CD4-positive, CD25-positive, alpha-beta regulatory T cell (primary cell): ENCODE measurements at places on chromosomes 7 and 10. TPM values are rescaled to one million over a fixed set of nuclear protein-coding genes. Genes with fewer than 3 reads are reported as not detected.

GRCh38 chr10:51074238-51075028 lies at the start of gene PRKG1:
Gene PRKG1, plus strand, starts transcription at chr10:51074487.
- no peak for DNase-seq

GRCh38 chr7:114356133-114356532 lies 58.5 kb upstream of the FOXP2 start:
- no peak for DNase-seq

- no peak for DNase-seq
These were observed 28.5 kb downstream of the EPC1 start for GRCh38 chr10:32318476-32318896.

DNA sequence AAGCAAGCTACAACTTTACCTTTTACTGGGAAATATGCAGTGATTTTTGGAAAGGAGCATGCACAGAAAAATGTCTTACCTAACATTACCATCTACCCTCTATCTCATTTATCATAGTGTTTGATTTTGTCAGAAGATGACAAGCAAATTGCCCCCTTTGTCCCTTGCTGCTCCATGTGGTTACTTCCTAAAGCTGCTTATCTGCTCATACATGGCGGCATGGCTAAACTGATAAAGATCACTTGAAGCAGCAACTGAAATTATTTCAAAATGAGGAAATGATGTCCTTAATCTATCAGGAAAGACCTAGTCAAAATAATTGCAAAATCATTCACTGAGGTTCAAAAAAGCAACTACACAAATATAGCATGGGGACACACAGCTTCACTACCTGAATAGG lies 1198.5 kb upstream of the SORCS1 start:
- no peak for DNase-seq

DNA sequence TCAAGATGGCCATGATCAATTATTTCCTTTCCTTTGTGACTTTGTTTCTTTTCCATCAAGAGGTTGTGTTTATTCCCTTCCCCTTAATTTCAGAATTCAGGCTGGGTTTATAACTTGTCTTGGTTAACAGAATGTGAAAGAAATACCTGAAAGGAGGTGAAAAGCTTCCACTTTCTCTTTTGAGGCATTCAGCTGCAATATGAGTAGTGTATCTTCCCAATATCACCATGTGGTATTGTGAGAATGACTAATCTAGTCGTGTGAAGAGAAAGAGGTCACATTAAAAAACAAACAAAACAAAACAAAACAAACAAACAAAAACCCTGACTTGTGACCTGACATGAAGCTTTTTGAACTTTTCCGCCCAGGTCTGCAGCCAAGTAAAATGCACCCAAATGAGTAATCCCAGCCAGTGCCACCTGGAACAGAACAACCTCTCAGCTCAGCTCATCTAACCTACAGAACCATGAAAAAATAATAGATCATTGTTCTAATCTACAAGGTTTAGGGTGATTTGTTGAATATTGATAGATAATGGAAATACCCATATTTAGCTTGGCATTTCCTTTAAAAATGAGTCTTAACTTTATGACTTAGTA lies 70.8 kb upstream of the TEX47 start:
- DNase-seq: no peak

GRCh38 chr10:50558371-50558770 lies 65.4 kb downstream of the SGMS1 start:
- no peak for DNase-seq

DNA sequence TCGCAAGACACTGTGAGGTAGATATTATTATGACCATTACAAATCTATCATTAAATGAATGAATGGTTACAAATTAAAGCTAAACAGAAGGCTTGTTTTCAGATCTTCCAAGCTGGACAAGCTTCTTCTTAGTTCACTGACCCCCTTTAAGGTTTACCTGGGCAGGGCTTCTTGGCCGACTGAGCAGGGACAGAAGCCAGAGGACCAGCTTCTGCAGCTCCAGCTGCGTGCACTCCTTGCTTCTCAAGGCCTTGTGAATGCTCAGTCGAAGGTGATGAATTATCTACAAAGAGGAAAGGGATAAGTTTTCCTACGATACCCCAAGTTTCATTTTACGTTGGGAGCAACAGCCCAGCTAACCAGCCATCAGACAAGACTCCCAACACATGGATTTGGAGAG lies 9.3 kb downstream of the ZC3HAV1L start:
- no peak for DNase-seq

DNA sequence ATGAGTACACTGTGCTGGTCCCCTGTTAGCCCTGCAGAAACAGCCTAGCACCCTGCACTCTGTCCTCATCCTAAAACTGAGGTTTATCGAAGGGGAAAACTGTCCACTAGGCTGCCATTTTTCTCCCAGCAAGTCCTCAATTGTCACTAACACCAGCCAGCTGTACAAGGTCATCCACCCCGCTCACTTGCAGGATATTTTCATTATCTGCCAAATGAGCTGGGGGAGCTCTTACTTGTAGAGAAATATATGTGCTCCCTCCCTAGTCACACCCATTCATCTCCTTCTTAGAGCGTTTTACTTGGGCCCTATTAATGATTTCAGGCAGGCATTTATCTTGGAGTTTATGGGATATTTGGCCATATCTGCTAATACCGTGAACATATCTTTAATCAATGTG lies 413.5 kb upstream of the NFE2L3 start:
- no peak for DNase-seq

- no peak for DNase-seq
These were observed 19.4 kb downstream of the NRAP start for GRCh38 chr10:113644185-113645120.

DNA sequence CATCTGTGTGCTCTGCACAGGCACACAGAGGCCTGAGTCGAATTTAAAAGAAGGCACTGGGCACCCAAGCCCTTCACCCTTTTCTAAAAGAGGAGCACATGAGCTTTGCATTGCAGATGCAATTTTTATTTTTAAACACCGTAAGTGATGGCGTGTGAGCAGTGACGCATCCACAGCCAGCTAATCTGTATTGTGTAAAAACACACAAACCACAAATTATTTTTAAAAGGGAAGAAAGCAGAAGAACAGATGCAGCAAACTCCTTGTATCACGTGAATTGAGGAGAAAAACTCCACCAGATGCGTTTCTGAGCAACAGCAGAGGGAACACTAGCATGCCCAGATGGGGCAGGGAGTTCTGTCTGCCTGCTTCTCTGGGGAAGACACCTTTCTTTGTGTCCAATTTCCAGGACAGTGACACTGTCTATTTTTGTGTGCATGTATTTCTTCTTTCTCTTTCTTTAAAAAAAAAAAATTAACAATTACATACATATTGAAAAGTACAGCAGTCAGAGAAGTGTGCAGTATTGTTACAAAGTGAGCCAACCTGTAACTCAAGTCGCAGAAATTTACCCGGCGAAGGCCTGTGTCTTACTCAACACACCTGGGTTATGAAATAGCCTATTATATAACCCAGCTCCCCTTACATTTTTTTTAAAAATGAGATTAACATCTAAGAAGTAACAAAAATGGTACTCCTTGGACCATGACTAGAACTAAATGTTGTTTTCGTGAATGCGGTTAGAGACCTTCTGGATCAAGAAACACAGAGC lies 39.2 kb downstream of the EEPD1 start:
- no peak for DNase-seq

DNA sequence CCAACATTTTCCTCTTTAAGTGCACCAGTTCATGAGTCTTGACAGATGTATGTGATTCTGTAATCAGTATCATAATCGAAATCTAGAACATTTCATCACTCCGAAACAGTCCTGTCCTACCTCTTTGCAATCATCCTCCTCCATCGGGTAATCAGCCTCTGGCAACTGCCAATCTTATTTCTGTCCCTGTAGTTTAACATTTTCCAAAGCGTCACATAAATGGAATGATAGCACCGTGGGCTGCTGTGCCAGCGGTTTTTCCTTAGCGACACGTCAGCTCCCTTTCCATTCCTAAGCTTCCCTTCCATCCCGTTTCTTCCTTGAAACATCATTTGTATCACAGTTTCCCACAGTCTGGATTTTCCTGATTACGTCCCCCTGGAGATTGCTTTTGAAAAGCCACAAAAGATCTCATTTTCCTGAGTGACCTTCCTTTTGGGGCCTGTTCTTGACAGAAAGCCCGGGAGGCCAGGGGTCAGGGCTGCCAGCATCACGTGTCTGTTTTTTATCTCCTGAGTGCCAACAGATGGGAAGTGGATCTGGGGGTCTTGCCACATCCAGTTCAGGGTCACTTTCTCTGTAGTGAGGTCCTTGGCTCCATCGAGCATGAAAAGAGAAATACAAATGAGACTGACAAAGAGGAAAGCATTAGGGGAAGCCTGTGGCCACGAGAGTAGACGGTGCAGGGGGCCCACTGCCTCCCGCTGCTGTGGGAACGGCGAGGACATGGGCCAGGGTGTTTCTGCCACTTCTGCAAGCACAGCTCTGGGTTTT lies 31.6 kb downstream of the TMEM120A start:
- DNase-seq: no peak

GRCh38 chr7:90766814-90767564 lies 170.9 kb downstream of the CDK14 start:
- no peak for DNase-seq

- no peak for DNase-seq
These were observed 44.7 kb downstream of the ELFN1 start for GRCh38 chr7:1714583-1715330.

GRCh38 chr7:148436135-148436534 lies 154.4 kb upstream of the C7orf33 start:
- no peak for DNase-seq

DNA sequence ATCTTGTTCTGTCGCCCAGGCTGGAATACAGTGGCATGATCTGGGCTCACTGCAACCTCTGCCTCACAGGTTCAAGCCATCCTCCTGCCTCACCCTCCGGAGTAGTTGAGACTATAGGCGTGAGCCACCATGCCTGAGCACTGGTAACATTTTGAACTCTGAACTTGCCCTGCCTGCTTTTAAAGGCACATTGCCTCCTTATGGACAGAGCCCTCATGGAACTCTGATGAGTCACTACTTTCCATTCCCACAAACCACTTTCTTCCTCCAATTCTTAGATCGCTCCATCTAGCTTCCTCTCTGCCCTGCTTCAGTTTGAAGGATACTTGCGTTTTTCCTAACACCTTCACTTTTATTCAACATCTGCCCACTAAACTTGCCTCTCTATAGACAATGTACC lies 38.1 kb downstream of the PRPS1L1 start:
- DNase-seq: no peak

GRCh38 chr10:65346466-65346865 lies 1579.4 kb upstream of the LRRTM3 start:
- no peak for DNase-seq

- no peak for DNase-seq
These were observed 123.6 kb downstream of the RNF216 start for GRCh38 chr7:5657901-5658300.

- DNase-seq: no peak
These were observed 544.1 kb downstream of the HTR7 start for GRCh38 chr10:90313576-90314325.

DNA sequence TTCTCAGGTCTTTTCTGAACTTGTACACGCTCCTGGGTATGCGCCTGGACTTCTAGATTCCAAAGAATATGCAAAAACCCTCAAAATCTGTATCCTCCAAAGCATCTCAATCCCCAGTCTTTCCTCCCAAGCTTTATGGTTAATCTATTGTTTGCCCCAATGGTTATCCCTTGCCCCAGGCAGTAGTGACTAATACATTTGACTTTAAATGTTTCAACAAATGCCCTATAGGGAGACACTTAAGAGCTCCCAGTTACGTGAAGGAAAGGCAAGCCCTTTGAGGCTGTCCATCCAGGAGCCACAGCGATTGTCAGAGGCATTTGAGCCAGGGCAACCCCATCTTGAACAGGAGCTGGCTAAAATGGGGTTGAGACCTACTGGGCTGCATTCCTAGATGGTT lies 12.7 kb upstream of the FOXL3 start:
- DNase-seq: no peak

DNA sequence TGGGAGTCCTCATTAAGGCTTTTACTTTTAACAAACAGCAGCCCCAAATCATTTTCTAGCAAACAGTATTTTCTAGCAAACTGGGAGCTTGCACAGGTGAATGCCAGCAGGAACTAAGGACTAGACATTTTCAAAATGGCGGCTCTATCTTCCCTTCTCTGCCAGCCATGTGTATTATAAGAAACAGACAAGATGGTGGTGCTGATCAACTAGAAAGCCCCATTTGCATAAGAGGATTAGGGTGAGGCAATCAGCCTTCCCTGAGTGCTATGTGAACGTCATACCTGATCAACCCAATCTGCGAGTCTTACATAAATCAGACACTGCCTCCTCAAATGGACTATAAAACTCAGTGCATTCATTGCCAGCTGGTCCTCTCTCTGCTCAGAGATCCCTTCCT lies 479.6 kb downstream of the IPMK start:
- no peak for DNase-seq

DNA sequence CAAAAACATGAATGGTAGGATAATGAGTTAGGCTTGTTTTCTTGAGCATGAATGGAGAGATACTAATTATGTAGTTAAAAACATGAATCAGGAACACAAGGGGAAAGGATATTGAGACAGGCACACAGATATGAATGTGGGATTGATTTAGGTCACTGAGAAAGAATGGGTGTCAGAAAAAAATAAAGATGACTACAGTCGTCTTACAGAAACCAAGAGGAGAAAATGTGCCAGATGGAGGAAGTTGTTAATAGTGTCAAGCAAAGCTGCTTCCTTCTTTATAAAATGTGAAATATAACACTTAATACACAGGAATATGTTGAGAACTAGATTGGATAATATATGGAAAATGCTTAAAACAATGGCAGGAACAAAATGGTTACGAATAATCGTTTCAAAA lies 173.3 kb upstream of the BET1 start:
- DNase-seq: no peak

- DNase-seq: no peak
These were observed 76.5 kb upstream of the ITPRID1 start for GRCh38 chr7:31437250-31437865.

- DNase-seq: no peak
These were observed 92.1 kb downstream of the HIP1 start for GRCh38 chr7:75646571-75647102.

Gene PRKAR2B
- 0.15 TPM for polyA plus RNA-seq

Gene DGKI
- not detected for polyA plus RNA-seq

Gene AQP1
- polyA plus RNA-seq: not detected

Gene LOXL4
- polyA plus RNA-seq: not detected

Gene FANK1
- 36.1 TPM for polyA plus RNA-seq

Gene CCL24
- not detected for polyA plus RNA-seq

Gene PNPLA8
- 26.6 TPM for polyA plus RNA-seq

Gene GIMAP5
- polyA plus RNA-seq: 258 TPM

Gene PIK3AP1
- 1.9 TPM for polyA plus RNA-seq

Gene NPFFR1
- not detected for polyA plus RNA-seq
